ENCODE measurements at places on chromosomes 1 and 21.

DNA sequence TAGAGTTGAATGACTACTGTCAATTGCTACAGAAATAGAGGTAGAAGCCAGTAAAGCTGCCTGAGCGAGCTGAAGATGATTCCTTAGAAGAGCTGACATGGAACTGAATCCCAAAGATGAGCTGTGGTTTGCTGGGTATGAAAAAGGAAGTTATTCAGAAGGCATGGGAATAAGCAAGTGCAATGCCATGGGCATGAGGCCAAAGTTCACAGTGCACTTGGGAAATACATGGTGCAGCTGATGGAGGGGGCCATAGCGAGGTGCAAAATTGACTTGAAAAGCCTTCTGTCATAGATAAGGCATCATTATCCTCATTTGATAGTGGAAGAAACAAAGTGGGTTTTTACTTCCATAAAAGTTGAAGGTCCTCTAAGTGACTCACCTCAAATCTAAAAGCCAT is 88.6 kb downstream of the NEK7 start:
- DNase-seq, result no peak

- DNase-seq, result no peak
Measured at GRCh38 chr1:10456661-10457060, 6.8 kb downstream of the CORT start.

DNA sequence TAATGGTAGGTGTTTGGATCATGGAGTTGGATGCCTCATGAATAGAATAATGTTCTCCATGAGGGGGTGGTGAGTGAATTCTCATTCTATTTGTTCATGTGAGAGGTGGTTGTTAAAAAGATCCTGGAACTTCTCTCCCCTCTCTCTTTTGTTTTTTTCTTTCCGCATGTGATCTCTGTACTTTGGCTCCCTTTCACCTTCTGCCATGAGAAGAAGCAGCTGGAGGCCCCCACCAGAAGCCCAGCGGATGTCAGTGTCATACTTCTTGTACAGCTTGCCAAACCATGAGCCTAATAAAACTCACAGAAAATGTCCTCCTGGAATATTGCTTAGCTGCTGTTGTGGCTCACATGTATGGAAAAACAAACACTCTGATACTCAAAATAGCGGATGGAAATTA is 1212.3 kb upstream of the NCAM2 start:
- DNase-seq, result no peak

- DNase-seq, result peak; percentile 40
Measured at GRCh38 chr1:12617901-12618660, at the start of gene DHRS3. Gene DHRS3 (minus strand): TSS chr1:12618210. CDS start chr1:12617348, 862 bp downstream.

GRCh38 chr1:56173736-56174135 is 405.6 kb downstream of the PLPP3 start:
- no peak for DNase-seq

GRCh38 chr1:223700942-223701637 is 11.2 kb upstream of the CAPN2 start:
- DNase-seq, result no peak

- no peak for DNase-seq
Measured at GRCh38 chr1:106995970-106996369, 60.5 kb upstream of the PRMT6 start.

GRCh38 chr1:53470155-53470554 is 11.0 kb downstream of the DMRTB1 start:
- DNase-seq, result no peak

- DNase-seq, result no peak
Measured at GRCh38 chr1:45026446-45026845, 14.4 kb downstream of the UROD start.

DNA sequence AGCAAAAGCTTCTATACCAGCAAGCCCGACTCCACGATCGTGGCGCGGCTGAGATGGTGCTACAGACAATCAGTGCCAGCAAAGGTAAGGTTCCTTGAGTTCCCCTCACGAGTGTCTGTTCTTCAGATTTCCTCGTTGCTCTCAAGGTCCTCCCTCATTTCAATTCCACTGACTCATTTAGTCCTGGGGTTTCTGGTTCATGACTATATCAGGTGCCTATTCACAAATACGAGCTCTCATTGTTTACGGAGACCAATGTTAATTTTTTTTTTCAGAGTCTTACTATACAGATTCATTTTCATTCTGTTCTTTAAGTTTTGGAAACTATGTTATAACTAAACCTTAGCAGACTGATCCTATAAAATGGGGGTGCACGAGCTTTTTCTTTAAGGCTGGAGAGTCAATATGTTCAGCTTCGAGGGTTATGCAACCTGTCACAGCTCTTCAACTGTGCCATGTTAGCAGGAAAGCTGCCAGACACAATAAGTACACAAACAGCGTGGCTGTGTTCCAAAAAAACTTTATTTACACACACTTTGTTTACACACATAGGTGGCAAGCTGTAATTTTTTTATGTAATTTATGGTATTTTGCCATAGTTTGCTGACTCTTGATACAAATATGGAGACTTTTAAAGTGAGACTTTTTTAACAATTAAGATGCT is 134.3 kb downstream of the ZP4 start:
- DNase-seq, result no peak

DNA sequence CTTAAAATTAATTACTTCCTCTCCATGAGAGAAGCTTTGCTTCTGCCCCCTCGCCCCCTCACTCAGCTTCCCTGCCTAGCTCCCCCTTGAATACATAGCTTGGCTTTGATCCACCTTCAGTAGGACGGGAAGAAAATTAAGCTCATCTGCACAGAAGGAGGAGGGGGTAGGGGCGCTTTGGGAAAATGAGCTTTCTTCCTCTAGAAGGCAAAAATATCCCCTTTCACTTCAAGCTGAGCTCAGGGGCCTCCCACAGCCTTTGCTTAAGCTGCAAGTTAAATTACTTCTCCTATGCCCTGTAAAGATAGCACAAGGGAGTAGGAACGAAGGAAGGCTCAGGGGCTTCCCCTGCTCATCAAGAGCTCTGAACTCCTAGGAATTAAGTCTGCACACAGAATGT is 65.2 kb upstream of the GOLT1A start:
- DNase-seq, result no peak

GRCh38 chr1:115725600-115725999 is 42.9 kb downstream of the CASQ2 start:
- no peak for DNase-seq

- DNase-seq, result no peak
Measured at GRCh38 chr1:116166655-116167054, 55.5 kb downstream of the MAB21L3 start.

- no peak for DNase-seq
Measured at GRCh38 chr1:244727871-244728474, 75.0 kb downstream of the DESI2 start.

DNA sequence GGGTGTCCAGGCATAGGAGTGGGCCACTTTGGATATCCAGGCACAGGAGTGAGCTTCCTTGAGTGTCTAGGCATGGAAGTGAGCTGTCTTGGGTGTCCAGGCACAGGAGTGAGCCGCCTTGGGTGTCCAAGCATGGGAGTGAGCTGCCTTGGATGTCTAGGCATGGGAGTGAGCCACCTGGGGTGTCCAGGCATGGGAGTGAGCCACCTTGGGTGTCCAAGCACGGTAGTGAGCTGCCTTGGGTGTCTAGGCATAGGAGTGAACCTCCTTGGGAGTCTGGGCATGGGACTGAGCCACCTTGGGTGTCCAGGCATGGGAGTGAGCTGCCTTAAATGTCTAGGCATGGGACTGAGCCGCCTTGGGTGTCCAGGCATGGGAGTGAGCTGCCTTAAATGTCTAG is 146.3 kb downstream of the C1orf94 start:
- no peak for DNase-seq

DNA sequence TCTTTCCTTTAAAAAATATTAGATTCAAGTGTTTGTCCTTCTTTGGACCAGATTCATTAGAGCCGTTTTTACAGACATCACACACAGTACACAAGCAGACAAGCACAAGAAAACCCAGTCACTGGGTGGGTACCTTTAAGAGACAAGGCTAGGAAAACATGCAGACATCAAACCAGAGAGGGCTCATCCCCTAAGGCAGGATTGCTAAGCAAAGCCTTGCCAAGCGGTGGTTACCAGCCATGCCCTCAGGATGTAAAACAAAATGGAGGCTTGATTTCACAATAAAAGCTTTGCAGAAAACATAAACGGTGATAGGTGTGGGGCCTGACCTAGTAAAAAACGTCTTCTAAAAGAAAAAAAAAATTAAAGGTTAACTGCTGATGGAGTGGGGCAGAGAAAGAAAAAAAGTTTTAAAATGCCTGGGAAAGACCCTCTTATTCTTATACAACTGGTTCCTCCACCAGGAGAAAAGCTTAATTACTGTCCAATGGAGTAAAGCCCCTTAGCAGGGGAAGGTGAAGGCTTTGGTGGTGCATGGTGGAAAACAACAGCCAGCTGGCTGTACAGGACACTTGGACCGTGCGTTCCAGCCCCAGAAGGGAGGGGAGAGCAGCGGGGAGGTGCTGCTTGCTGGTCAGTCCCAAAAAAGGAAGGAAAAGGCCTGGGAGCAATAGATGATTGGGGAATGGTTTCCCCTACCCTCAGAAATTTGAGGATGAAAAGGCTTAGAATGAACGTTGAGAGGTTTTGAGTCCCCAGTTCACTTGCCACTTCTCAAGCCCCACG is 30.4 kb upstream of the FMO1 start:
- no peak for DNase-seq

GRCh38 chr1:225482421-225482950 is 54.6 kb upstream of the LBR start:
- DNase-seq, result no peak

- no peak for DNase-seq
Measured at GRCh38 chr1:228350831-228351781, 55.5 kb downstream of the TRIM11 start.

GRCh38 chr1:228996281-228996680 is 261.0 kb downstream of the RHOU start:
- DNase-seq, result no peak

DNA sequence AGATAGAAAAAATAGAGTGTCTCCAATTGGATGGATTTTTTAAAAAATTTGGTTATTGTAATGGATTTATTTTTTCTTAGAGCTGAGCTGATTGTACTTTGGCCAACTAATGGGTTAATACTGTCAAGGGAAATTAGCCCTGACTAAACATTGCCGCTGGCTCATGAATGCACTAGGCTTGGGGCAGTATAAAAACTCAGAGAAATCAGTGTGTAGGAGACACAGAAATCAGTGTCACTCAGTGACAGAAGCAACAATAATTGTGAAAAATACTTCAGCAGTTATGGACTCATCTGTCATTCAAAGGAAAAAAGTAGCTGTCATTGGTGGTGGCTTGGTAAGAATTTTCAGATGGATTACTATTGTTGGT is at the start of gene KMO:
KMO (plus strand) TSS at position 217 of the 370 bp plus-strand sequence; CDS start at position 284, 67 bp downstream.
- DNase-seq, result no peak

GRCh38 chr1:6130036-6130435 is 50.1 kb downstream of the CHD5 start:
- no peak for DNase-seq

DNA sequence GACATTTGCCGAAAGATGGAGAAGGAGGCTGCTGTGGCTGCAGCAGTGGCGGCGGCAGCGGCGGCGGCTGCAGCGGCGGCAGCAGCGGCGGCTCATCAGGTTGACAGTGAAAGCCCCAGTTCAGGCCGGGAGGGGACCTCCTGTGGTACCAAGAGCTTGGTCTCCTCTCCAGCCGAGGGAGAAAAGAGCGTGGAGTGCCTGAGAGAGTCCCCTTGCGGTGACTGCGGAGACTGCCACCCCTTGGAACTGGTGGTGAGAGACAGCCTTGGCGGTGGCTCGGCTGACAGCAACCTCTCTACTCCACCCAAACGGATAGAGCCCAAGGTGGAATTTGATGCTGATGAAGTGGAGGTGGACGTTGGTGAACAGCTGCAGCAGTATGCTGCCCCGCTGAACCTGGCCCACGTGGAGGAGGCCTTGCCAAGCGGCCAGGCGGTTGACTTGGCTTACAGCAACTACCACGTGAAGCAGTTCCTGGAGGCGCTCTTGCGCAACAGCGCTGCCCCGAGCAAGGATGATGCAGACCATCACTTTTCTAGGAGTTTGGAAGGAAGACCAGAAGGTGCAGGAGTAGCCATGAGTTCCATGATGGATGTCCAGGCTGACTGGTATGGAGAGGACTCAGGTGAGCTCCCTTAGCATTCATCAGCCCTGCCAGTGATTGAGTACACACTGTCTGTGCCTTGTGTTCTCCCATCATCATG is 6.3 kb downstream of the ZBTB8B start:
- no peak for DNase-seq

GRCh38 chr1:24045771-24046170 is 65.6 kb upstream of the SRSF10 start:
- DNase-seq, result no peak

GRCh38 chr1:173403996-173404395 is 73.1 kb upstream of the PRDX6 start:
- no peak for DNase-seq

DNA sequence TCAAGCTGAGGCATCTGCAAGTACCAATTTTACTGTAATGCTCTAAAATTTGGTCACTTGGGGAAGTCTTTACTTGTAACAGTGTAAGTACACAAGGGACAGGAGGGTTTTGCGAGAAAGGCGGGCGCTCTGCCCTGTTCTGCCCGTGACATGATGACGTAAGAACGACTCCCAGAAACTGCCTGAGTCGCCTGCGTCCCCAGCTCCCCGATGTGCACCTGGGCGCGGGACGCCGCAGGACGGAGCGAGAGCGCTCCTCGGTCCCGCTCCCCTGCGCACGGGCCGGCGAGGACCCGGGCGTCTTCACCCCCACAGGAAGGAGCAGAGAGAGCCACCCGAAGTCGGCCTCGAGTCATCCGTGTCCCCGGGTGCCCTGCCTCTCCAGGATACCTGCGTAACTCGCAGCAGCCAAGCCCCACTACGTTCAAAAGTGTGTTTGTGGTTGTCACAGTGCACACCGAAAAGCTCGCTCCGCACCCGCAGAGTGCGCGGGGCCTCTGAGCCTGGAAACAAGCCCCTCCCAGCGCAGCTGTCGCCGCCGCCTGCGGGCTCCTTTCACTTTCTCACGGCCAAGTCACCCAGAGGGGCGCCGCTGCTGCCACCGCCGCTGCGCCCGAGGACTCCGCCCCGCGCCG is 3.3 kb upstream of the ZBTB18 start:
- no peak for DNase-seq

DNA sequence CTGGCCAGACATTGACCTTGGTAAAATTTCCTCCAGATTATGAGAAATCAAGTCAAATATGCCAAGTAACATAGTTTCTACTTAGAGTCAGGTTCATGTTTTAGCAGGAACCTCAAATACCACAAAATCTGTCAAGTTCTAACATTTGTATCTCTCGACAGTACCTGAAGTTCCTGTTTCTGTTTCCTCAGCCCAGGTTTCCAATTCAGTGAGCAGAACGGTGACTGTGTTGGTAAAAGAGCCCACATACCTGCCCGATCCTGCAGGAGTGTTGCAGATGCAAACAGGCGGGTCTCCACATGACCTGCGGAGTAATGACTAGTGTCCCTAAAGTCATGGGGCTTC is 57.9 kb upstream of the LGALS8 start:
- no peak for DNase-seq

- DNase-seq, result no peak
Measured at GRCh38 chr1:72567521-72567920, 285.2 kb upstream of the NEGR1 start.

DNA sequence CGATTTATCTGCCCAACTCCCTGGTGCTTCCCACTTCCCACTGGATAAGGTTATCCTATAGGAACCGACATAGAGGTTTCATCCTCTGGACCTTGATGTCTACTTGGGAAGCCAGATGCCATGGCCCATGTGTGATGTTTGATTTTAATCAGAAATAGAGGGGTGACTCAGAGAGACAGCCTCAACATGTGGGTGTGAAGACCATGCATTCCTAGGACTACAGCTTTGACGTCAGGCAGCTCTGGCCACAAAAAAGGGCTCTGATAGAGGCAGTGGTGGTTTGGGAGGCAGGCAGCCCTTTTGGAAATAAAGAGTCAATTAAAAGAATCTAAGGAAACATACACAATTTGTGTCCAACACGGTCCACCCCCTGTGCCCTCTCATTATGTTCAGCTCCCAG is 5.2 kb upstream of the SH2D2A start:
- no peak for DNase-seq

Measured in stimulated activated CD4-positive, alpha-beta T cell treated with anti-CD3 and anti-CD28 coated beads, TNF-alpha, amount 100 ng/mL, for 4 hours (primary cell).